ENCODE measurements at places on chromosomes 1 and 21.
A peak's percentile ranks its signal among the peaks of the same experiment; 100 is the strongest.

GRCh38 chr1:197464044-197464443, 196.0 kb downstream of the CRB1 start:
- peak; percentile 37 for DNase-seq

- no peak for DNase-seq
These were observed 21.8 kb upstream of the LHX4 start for GRCh38 chr1:180208264-180208663.

- peak; percentile 72 for DNase-seq
These were observed 74.1 kb upstream of the JUN start for GRCh38 chr1:58857680-58858673.

DNA sequence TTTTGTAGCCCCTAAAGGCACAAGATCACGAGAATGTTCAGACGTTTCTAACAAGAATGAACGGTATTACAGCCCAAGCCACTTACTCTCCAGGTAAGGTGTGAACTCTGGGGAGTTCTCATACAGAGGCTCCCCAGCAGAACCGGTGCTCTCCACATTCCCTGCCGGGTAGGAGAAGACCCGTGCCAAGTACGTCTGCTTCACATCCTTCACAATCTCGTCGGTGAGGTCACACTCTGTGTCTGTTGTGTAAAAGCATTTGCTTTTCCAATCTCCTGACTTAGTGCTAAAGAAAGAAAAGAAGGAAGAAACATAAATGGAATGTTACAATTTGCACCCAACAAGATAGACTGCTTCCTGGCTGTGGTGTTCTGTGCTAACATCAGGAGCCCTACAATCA, 5.7 kb downstream of the F3 start:
- no peak for DNase-seq

DNA sequence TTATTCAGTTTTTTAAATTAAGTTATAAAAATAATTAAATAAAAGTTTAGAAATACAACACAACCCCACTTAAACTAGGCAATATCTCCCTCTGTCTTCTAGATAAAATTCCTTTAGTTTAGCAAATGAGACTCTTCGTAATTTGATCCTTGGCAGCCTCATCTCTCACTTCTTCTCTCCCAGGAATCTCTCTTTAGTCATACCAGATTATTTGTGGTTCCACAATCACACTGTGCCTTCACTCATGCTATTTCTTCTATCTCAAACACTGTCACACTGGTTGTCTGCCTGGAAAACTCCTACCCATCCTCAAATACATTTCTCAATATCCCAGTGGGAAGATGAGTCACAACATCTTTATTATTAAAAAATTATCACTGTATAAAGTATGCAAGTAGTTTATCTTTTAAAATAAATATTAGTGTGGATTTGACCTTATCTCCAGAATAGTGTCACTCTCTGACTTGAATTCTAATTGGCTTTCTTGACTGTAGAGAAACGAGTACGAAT, 195.5 kb downstream of the KCNH1 start:
- no peak for DNase-seq

DNA sequence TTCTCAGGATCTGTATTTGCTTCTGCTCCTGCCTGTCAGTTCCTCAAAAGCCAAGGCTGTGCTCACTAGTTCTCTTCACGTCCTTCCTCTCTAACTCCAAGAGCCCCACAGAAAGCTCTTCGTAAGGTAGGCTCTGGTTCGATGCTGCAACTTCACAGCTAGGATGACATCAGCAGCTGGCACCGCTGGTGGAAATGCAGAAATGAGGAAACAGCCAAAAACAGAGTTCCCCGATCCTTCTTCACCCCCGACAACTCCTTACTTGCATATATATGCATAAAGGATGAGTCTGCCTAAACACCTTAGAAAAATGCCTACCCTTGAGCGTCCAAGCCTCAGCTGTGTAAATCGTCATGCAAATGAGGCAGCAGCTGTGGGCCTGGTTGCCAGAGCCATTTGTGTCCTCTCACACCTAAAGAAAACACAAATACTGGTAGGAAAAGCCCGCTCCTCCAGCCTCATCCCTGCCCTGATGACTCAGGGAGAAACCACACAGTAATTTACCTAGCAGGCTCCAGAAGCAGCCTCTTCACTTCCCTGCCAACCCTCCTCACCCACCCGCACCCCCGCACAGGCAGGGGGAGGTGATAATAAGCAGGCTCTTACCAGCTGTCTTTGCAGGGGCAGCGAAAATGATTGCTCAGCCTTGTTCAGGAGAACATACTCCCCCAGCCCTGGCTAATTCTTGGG, 28.2 kb downstream of the BATF3 start:
- DNase-seq, result peak; percentile 52

GRCh38 chr1:163439471-163439870, 117.7 kb downstream of the NUF2 start:
- DNase-seq, result no peak

GRCh38 chr1:219527994-219528393, 84.9 kb downstream of the ZC3H11B start:
- DNase-seq, result no peak

- DNase-seq, result peak; percentile 43
These were observed 122.1 kb downstream of the UBR4 start for GRCh38 chr1:19087737-19088594.

- no peak for DNase-seq
These were observed 61.4 kb downstream of the CLIC6 start for GRCh38 chr21:34730194-34730593.

DNA sequence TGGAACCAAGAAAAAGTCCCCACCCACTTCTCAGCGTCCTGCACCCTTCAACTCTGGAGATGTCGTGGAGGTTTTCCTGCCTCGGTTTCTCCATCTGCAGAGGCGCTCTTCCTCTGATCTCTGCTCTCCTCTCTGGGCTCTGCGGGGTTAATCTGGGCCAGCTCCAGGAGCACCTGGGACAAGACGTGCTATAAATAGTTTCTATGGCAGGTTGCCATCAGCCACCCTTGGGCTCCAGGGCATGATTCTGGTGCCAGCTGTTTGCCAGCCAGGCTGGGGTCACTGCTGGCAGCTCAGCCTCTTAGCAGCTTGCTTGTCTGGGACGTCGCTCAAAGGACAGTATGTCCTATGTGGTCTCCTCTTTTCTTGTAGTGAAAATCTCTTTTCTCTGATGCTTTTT, 137.1 kb downstream of the ACTL8 start:
- peak; percentile 85 for DNase-seq

DNA sequence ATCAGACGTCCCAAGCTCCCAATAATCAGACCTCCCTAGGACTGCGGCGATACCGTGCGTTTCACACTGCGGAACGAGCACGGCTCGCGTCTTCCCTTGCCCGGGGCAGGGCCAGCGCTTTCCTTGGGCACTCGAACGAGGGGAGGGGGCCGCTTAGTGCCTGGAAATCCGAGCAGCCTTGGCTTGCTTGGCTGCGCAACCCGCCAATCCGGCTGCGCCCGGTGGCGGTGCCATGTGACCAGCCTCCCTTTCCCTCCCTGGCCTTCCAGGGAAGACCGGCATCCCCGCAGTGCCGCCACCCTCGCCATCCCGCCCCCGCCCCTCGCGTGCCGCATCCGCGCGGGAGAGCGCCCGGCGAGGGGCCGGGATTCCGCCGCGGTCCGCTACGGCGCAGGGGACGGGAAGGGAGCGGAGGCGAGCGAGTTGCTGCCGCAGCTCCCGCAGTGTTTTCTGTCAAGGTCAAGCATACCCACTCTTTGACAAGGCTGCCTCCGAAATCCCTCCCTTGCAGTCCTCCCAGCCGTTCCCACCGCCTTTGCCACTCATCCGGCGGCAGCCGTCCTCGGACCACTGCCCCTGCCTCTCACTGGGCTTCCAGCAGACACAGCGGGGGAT, 8.3 kb upstream of the RNF19B start:
- peak; percentile 87 for DNase-seq

GRCh38 chr1:81398041-81398440, 402.7 kb upstream of the ADGRL2 start:
- no peak for DNase-seq

DNA sequence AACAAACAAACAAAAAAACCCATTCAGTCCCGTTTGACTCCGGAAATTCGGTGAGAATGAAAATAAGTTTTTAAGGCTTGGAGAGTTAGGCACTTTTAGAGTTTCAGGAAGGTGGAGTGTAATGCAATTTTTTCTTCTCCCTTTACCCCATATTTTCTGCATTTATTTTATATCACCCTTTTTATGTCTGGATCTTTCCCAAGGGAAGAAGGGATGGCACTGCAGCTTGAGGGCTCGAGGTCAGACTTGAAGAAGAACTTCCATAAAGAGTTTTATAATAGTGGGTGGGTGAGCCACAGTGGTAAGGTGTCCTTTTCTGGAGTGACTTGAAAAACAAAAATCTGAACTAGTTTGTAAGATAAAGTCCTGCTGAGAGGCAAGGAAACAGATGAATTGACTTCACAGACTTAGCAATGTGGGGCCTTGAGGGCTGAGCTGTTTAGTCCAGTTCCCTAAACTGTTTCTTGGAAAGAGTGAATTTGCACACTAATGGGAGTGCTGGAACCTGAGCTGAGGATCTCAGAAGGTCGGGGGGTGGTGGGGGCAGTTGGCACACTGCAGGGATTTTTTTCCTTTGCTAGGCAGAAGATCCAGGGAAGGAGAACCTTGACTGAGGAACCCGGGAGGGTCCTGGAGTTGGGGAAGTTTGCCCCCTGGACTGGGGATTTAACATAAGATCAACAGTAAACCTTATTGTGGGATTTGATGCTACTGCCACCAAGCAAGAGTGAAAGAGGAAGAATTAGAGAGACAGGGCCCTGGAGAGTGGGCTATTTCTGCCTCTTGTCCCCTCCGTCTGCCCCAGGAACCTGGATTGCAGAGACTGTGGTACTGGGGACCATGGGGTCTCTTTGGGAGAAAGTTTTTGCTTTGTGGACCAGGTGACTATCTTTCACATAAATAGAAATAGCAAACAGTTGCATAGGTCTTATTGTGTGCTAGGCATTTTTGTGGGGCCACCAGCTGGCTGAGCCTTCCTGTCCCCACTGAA, 1.8 kb upstream of the MEX3A start:
- no peak for DNase-seq

DNA sequence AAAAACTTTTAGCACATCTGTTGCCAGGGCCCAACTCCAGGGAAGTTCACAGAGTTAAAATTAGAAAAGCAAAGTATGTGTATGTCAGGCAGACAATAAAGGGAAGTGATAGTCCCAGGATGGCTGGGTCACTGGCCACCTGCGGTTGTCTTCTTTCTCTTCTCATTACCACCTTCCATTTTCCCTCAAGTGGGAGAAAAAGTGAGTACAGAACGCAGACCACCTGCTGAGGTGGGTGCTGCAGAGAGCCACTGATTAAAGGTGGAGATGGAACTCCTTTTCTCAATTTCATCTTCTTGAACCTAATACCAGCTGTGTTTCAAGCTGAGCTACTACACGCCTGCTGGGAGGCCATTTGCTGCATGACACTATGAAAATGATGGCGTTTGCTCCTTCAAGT, 88.8 kb upstream of the PDE4B start:
- DNase-seq, result no peak

DNA sequence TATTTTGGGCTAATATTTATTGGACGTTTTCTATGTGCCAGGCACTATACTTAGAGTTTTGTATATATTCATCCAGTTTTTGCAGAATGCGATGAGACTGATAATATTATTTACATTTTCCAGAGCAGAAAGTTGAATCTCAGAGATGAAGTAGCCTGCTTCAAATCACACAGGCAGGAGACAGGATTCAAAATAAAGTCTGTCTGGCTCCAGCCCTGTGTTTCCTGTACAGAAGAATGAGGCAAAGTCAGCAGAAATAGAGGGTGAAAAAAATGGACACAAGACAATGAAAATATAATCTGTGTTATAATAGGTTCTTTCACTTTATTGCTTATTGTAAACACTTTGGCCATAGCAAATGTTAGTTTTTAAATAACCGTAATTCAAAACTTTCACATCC, 107.2 kb downstream of the CYYR1 start:
- no peak for DNase-seq

DNA sequence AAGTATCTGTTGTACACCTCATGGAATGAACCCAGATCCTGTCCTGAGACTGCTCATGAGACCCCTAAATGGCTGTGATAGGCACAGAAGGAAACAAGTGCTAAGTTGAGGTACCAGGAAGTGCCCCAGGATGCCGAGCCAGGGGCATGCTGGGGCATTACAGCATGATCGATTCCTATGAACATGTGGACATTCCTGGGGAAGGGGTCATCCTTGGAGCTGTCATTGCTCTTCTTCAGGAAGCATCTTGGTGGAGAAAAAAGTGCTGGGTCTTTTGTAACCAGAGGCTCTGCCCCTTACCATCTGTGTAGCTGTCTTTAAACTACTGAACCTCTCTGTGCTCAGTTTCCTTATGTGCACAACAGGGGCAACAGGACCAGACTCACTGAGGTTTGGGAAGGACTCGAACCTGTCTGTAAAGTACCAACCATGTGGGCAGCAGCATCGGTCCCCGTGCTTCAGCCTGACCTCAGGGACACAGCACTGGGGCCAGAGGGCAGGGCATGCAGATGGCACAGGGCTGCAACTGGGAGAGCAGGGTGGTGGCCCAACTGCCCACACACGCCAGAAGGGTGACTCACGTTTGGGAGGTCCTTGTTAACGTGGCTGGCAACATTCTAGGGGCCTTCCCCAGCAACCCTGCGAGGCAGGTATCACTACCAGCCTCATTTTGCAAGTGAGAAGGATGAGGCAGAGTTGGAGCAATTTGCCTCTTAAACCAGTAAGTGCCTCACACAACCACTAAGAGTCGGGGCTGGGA, 142.3 kb upstream of the EDN2 start:
- DNase-seq, result no peak

DNA sequence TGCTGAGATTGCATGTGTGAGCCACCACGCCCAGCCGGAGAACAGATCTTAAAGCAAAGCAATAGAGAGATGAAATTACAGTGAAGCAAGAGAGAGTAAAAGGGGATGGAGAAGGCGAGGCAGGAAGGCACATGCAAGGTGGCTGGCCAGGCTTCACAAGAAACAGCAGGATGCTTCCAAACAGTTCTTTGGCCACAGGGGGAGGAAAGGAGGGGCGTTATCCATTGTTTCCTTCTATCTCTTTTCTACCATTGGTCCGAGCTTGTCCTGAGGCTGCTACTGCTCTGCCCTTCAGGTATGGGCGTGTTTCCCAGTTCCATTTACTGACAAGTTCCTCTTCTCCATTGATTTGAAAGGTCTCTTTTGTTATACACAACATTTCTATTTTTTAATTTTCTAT, 33.7 kb upstream of the PARP1 start:
- DNase-seq, result no peak

DNA sequence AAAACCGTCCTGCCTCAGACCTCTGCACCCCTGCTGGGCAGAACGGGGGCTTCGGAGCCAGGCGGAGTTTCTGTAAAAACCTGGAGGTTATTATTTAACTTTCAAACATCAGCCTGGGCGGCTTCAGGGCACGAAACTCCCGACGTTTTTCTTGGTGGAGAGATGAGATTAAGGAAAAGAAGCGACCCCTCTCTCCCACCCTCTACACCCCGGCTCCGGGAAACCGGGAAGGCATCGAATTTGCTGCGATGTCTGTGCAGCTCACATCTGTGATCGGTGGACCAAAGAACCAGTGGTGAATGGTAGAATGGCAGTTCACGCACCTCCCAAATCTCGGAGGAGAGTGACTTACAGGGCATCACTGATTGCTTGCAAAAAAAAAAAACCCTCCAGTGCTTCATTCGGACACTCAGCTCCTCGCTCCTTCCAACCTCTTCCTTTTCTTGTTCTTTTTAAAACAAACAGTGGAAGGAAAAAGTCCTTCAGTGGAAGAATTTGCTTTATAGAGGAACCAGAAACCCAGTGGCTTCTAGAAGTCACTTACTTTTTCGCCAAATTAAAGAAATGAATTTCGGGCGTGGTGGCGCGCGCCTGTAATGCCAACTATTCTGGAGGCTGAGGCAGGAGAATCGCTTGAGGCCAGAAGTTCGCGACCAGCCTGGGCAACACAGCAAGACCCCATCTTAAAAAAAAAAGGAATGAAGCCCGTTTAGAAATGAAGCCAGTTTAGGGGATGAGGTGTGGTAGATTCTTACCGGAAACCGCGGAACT, 884 bp downstream of the PHACTR4 start:
- peak; percentile 5 for DNase-seq

- no peak for DNase-seq
These were observed 63.3 kb upstream of the WDR26 start for GRCh38 chr1:224497714-224498573.

Measured in thyroid gland (tissue), 4 donors.